A549 (cell line): ENCODE measurements at places on chromosomes 5 and 9.

- DNase-seq: peak; percentile 67
Measured at GRCh38 chr9:34252670-34253459, 74.0 kb downstream of the UBAP1 start.

DNA sequence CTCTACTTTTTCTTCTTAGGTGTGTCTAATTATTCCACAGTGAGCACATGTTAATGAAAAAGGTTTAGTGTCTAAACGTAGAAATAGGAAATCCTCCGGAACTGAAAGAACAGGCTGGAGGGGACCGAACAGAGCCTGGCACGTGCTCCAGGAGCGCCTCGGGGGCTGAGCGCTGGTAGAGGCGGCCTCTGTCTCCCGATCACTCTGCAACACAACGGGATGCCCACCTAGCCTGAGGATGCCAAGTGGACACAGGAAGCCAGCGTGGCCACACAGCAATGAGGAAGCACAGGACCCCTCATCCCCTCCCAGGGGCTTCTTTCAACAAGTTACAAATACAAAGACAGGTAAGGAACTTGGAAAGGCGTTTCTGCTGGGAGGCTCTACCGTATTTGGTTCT is 19.4 kb downstream of the TRIM7 start:
- no peak for DNase-seq

GRCh38 chr5:9376363-9377117 is 169.3 kb downstream of the SEMA5A start:
- no peak for DNase-seq

DNA sequence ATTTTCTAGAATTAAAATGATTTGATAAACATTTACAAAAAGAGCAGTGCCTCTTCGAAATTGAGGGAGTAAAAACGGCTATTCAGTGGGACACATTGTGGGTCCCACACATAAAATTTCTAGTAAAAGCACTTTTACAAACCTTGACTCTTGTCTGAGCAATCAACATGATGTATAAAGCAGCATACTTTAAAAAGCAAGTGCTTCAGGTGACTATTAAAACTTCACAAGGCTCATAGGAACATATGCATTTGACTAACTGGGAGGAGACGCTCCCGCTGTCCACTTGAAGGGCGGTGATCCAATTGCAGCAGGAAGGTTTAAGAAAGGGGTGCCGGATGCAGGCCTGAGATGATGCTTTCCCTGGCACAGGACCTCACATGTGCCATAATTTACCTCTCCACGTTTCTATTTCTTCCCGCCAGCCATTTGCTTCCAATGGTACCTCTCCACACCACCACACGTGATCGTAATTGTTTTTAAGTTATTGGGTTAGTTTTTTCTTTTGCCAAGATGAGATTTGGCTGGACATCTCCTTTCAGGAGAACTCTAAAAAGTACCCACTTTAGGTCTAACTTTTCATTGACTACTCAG is 1.8 kb downstream of the MCTP1 start:
- no peak for DNase-seq

GRCh38 chr5:136174021-136174659 is 18.8 kb downstream of the SMIM32 start:
- DNase-seq: peak; percentile 55

DNA sequence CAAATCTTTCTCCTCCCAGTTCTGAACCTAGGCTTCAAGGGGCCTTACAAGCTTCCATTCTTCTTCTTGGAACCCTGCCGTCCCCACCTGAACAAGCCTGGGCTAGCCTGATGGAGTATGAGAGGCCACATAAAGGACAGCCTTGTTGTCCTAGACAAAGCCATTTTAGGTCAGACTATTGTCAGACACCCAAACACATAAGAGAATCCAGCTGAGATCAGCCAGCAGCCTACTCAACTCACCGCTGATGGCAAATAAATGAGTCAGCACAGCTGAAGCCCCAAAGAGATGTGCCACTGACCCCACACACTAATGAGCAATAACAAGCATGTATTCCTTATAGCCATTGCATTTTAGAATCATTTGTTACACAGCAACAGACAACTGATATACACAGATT is 33.8 kb downstream of the SVEP1 start:
- no peak for DNase-seq

GRCh38 chr5:108141676-108142075 is 240.2 kb downstream of the FBXL17 start:
- no peak for DNase-seq

GRCh38 chr9:22416692-22417060 is 29.9 kb upstream of the DMRTA1 start:
- DNase-seq: no peak

DNA sequence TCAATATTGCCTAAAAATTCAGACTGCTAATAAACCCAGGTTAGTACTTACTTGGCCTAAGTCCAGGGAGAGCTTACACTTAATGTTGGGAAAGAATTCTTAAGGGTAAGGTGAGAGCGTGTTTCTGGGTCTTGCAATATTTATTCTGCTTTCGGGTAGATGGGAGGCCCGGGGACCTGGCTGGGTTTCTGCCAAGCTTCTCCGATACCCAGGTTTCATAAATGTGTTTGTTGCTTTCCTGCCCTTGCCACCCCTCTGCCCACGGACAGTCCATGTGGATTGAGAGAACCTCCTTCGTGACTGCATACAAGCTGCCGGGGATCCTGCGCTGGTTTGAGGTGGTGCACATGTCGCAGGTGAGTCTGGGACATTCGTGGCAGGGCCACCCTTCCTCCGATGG is 48.4 kb upstream of the FOXI1 start:
- no peak for DNase-seq

DNA sequence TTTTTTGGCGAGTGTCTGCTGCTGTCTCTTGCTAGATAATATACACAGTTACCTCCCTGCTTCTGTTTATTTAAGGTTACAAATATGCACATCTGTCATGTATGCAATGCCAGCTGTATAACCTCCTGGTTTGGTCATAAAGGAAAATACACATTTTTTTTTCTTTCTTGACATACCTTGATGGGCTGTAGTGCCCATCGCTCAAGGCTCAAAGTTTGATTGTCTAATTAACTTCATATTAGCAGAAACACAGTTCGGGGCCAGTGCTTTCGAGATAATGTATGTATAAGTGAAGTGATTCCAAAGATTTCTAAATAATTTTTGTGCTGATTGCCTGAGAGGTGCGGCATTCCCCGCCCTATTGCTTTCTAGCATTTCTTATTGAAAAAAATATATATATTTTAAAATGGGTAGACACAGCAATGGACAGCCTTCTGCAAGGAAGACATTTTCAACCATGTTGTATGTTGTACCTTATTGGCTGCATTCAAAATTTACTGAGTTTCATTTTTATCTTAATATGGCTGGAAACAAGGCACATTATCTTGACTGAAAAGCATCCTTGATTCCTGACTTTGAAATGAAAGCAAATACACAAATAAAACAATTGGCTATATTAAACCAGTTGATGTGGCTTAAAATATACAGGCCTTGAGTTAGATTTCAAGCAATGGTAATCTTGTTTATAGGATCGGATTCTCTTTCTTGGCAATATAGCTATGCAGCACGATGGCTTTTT is 206.2 kb downstream of the MEF2C start:
- no peak for DNase-seq

DNA sequence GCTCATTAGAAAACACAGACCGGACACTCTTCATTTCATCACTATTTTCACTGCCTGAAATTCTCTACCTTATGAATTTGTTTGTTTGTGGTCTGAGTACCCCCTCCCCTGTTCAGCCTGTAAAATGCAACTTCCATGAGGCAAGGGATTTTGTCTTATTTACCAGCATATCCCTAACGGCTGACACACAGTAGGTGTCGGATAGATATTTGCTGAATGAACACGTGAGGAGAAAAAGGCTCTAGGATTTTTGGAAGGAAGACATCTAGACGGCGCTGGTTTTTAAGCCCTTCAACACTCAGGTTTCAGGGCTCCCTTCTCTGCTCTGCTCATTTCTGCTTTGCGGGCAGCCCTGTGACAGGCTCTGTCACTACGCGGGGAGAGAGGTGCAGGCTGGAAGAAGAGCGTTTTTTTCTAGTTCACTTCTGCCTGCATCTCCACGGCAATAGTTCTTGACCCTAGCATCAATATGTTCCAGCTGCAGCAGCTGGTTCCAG is 41.0 kb downstream of the KCNMB1 start:
- DNase-seq: no peak

DNA sequence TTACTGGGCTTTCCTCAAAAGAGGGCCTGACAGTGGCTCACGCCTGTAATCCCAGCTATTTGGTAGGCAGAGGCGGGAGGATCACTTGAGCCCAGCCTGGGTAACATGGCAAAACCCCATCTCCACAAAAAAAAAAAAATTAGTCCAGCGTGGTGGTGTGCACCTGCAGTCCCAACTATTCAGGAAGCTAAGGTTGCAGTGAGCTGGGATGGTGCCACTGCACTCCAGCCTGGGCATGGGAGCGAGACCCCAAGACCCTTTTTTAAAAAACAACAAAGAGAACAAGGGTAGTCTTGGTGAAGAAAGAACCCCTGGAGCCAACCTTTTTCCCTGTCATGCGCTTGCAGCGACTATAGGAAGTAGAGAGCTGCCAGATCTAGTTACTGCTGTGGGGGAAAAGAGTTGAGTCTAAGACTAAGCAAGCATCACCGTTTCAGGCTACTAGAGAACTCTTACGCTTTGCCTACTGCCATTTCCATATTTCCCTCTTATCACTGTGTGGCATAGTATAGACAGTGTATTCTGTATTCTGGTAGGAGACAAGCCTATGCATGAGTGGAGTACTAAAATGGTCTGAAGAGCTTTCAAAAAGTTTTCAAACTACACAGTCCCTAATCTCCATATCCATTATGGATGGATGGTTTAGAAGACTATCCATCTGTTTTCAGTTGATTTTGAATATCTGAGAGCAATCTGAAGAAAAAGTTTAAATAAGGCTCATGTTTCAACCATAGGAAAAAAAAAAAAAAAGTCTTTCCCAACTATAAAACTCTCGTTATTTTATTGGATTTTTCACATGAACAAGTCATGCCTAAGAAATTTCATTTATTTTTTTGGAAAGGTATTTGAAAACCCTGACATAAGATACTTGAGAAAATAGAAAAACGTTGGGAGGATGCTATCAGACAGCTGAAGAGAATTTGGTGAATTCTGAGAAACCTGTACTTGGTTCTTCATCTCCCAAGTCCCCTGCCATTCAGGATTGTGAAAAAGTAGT is 2.6 kb downstream of the C9orf40 start:
- no peak for DNase-seq
